ENCODE measurements at places on chromosomes 12 and 14.

DNA sequence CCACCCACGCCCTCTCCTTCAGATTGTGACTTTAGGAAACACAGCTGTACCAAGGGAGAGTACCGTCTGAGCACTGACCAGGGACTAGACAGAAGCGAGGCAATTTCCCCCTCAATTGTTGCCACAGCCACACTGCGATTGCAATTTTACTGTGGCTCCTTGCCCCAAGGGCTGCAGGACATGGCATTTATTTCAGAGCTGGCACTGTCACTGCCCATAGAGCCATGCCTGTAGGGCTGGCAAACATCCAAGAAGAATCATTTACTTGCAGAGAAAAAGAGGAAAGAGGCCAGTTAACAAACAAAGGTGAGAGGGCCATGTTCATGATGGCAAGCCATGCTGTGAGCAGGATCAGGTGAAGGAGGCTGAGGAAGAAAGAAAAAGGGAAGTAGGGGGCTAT is 129.6 kb downstream of the EMP1 start:
- no peak for DNase-seq

- no peak for DNase-seq
Observed at GRCh38 chr14:85401384-85401783, 128.6 kb upstream of the FLRT2 start.

DNA sequence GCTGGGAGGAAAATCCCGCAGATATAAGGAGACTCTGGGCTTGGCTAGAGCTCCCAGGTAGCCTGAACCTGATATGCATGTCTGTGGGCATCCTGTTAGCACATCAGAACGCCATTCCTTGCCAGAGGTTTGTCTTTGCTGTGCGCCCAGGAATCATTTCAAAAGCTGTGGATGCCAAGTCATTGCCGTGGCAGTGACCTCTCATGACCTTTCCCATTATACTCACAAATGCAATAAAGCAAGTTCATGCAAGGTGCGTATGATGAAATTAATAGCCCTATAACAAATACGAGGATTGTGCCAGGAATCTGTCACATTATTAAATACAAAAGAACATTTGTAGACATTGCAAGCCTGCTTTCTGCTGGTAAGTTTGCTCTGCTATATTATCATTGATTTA is 229.1 kb upstream of the PELI2 start:
- DNase-seq = no peak

DNA sequence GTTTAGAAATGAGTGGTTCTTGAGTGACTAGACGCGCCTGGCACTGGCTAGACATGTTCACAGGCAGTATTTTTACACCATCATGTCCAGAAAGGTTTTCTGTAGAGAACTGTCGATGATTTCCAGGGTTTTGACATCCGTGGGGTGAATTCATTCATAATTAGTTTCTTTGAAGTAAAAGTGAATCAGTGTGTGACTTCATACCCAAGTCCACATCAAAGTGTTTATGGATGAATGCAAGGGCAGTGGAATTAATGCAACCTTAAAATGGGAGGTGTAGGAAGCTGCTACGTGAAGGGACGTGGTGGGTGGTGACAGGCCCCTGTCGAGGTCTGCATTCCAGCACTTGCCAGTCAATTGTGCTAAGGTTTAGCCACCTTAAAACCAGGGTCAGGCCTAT is 38.4 kb upstream of the ELK3 start:
- no peak for DNase-seq

- no peak for DNase-seq
Observed at GRCh38 chr12:45292486-45293195, 76.7 kb downstream of the ANO6 start.

DNA sequence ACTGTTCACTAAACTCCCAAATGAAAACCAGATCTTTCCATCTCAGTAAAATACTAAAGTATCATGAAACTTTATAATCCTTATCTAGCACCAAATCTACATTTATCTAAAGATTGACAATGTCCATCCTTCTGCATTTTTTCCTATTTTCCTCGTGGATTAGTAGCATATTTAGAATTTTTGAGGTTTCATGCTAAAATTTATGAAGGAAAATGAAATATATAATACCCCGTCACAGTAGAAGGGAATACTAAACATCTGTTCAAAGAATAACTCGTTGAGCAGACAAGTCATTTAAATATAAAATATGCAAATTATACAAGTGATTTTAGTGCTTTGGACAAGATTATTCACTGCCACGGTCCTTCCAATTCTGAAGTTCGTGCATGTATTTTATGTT is 122.7 kb upstream of the SLCO1C1 start:
- DNase-seq = no peak

GRCh38 chr12:42564556-42564955 is 25.0 kb downstream of the PRICKLE1 start:
- DNase-seq = no peak

DNA sequence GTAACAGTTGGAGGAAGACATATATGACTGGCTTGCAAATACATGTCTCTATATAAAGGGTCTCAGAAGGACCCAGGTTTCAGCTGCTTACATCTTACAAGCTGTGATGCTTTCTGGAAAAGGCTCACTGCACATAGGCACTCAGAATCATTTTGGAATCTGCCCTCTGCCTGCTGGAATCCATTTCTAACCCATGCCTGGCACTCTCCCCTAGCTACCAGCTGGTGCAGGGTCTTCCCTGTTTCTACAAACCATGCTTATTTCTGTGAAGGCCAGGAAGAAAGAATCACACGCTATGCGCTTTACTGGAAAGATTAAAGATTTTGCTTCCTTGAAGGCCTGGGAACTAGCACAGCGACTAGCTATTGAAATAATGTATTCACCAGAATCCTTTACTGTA is 151.3 kb downstream of the DICER1 start:
- no peak for DNase-seq

DNA sequence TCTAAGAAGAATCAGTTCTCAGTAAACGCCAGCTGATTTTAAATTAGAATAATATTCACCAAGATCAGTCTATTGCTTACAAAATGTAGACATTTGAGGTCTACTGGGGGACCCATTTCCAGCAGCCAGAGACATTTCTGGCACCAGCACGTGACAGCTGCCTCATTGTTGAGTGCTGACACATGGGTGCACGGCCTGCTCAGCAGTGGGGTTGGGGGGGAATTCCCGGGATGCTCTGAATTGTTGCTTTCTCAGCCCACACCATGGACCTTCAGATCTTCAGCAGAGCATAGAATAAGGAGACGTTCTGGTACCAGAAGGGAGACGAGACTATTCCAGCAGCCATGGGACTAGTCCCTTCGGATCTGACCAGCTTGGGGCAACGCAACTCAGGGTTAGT is 18.3 kb downstream of the PLEKHG7 start:
- DNase-seq = no peak

DNA sequence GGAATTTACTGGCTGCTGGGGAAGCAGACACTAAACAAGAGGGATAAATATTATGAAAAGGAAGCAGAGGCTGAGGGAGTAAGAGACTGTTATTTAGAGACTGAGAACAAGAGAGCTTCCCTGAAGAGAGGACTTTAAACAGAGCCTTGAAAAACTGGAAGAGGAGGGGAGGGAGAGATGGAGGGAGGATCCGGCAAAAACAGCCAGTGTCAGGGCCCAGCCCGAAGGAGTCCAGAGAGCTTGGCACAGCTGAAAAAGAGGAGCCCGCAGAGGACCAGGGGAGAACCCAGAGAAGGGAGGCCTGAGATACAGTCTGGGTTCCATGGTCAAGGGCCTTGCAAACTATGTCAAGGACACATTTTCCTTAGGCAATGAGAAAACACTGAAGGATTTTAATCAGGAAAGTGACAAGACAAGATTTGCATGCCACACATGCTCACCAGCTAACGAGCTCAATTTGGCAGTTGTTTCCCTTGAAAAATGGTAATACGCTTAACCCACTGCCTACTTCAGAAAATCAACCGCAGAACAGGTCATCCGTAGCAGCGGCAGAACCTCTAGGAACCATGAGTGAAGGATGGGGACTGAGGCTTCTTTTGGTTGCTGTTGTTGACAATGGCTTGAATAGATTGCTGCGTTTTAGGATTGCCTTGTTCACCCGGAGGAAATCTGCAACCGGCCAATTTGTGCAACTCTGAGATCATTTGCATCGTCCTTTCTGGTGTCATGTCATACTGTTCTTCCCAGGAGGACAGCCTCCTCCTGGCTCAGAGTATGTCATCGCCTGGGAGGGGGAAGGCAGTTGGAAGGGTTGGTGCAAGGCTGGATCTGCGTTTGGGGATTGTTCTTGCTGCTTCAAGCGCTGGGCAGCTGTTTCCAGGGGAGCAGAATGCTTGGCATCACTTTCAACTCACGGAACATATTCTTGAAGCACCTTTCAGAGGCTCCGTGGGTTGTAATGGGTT is 108.2 kb downstream of the PRMT8 start:
- no peak for DNase-seq

DNA sequence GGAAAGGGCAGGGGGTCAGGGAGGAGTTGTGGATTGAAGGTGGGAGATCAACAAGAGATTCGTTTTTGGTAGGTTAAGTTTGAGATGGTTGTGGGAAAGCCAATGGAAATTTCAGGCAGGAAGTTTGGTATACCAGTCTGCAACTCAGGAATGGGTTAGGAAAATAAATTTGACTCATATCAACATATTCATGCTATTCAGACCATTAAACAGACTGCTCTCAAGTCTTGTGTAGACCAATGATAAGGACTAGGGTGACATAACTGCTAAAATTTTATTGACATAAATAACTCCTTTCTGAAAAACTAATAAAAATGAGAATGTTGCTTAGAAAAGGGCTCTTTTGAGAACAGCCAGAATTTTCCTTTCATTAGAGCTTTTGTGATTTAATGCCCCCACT is 60.0 kb downstream of the PLEKHA5 start:
- no peak for DNase-seq

DNA sequence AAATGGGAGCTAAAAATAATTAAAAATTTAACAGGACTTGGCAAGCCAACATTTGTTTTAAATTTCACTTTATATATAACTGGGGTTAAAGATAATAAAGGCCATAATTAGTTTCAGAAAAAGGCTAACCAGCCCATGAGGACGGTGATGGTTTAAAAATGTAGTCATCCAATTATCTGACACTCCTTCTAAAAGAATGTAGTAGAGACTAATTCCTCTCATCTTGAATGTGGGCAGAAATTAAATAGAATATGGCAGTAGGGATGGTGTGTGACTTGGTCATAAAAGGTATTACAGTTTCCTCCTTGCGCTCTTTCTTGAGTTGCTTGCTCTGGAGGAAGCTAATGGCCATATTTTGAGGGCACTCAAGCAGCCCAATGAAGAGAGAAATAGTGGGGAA is 49.1 kb upstream of the PTPRB start:
- DNase-seq = no peak

GRCh38 chr12:110243227-110243626 is 37.8 kb upstream of the ATP2A2 start:
- no peak for DNase-seq

DNA sequence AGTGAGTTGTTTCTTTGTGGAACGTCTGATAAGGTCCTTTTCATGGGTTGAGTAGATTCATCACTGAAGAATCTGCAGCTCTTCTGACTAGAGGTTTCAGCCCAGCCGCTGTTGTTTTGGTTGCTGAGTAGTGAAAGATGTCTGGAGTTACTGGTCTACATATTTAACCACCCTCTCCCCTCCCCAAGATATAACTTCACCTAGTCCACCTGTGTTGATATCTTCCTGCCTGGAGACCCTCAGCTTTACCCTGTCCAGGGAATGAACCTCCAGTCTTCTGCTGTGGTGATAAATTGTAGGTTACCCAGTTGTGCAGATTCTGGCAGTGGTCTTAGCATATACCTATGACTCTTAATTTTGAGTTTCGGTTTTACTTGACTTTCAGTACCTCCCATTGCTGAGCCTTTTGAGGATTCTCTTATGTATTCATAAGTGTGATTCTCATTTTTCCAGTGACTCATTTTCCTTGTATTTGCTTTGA is 62.9 kb downstream of the CCDC91 start:
- peak; percentile 17 for DNase-seq

- no peak for DNase-seq
Observed at GRCh38 chr14:72013721-72014345, 81.6 kb downstream of the RGS6 start.

DNA sequence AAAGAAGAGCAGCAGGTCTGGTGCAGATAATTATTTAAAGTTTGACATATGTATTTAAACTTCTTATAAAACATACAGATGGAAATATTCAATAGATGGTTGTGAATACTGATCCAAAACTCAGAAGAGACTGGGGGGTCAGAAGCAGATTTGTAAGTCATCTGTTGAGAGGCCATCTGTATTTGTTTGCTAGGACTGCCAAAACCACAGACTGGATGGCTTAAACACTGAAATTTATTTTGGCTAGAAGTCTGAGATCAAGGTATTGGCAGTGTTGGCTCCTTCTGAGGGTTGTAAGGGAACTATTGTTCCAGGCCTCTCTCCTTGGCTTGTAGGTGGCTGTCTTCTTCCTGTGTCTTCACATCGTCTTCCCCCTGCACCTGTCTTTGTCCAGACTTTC is 153.9 kb downstream of the LRRK2 start:
- no peak for DNase-seq

GRCh38 chr12:122457627-122458026 is 35.2 kb upstream of the CLIP1 start:
- no peak for DNase-seq

DNA sequence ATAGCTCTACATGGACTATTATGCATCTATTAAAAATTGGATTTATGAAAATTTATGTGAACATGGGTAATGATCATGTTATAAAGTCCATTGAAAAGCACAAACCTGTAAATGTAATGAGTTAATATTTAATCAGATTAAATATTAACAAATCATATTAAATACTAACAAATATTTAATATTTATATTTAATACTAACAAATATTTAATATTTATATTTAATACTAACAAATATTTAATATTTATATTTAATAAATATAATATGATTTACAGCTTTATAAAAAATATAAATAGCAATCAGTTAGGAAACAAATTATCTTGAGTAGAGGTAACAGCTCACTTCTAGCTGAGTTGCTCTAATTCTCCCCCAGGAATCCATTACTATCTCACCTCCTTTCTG is 758.0 kb upstream of the USP15 start:
- no peak for DNase-seq

GRCh38 chr12:31928246-31929026 is 30.8 kb upstream of the RESF1 start:
- peak; percentile 28 for DNase-seq

DNA sequence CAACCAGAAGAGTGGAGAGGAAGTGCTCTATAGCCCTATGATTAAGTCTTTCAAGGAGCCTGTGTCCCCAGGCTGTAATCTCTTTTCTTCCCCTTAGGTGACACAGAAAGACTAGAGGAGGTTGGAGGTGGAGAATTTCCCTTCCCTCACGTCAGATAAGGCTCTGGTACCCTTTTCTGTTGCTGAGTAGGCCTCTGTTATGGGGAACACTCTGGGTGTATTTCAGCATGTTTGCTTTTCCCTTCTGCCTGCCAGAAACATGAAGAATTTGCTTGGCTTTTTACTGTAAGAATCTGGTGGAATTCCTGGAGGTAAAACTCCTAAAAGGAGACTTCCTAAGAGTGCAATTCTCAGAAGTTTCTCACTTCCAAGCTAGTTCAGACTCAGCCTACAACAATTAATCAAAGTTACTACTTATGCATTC is 58.3 kb downstream of the SIX1 start:
- no peak for DNase-seq
